ENCODE measurements at places on chromosomes 1 and 21.

DNA sequence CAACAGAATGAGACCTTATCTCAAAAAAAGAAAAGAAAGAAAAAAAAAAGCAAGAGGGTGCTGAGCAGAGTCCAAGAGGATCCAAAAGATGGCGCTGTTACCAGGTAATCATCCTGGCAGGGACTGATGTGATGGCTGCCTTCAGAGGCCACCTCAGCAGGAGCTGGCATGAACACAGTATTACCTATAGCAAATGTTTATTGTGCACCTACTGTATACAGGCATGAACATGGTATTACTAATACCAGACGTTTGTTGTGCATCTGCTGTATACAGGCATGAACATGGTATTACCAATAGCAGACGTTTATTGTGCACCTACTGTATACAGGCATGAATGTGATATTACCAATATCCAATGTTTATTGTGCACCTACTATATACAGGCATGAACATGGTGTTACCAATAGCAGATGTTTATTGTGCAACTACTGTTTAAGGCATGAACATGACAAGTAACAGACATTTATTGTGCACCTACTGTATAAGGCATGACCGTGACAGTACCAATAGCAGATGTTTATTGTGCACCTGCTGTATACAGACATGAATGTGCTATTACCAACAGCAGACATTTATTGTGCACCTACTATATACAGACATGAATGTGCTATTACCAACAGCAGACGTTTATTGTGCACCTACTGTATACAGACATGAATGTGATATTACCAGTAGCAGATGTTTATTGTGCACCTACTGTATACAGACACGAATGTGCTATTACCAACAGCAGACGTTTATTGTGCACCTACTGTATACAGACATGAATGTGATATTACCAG lies 115.1 kb upstream of the TMEM51 start:
- no peak for DNase-seq

DNA sequence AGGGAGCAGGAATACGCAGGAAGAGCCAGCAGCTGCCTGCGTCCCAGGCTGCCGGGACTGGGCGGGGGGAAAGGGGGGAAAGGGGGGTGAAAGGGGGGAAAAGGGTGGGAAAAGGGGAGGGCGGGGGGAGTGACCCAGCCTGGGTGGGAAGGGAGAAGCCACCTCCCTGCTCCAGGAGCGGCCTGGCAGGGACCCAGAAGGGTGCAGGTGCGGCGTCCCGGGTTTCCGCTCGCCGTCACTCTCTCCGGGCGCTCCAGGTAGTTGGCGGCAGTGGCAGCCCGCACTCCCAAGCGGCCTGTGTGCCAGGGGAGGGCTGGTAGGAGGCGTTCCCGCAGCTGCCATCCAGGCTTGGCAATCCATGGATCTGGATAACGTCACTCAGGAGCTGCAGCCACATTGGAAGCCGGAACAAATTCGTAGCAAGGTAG lies 141.0 kb upstream of the NGF start:
- DNase-seq: no peak

DNA sequence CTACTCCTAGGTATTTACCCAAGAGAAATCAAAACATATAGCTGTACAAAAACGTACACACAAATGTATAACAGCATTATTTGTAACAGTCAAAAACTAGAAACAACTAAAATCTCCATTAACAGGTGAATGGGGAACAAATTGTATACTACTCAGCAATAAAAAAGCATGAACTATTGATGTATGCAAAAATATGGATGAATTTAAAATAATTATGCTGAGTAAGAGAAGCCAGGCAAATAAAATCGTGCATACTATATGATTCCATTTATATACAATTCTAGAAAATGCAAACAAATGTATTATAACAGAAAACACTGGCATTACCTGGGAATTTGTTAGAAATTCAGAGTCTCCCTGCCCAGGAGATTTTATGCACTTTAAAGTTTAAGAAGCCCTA lies 150.1 kb downstream of the GDAP2 start:
- no peak for DNase-seq

GRCh38 chr1:114218361-114219171 lies 64.9 kb upstream of the SYT6 start:
- DNase-seq: no peak

- DNase-seq: no peak
Measured at GRCh38 chr1:162349635-162350330, 26.9 kb downstream of the SPATA46 start.

DNA sequence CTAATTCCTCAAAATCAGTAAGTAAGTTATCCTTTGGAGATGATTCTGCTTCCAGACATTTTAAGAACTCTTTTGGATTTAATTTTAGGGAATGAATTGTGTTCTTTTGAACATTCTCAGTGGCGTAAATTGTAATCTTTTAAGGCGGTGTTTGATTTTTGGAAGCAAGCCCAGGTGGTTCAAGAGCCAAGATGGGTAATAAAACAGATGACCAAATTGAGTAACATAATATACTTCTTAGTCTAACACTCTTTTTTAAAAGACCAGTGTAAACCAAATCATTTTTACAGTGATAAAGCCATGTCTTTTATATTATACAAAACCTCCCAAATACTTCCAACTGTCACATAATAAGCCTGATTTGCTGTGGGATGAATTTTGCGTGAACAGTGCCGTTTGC lies 133.8 kb downstream of the LRRC40 start:
- DNase-seq: no peak

- DNase-seq: no peak
Measured at GRCh38 chr1:7262611-7263010, 477.4 kb downstream of the CAMTA1 start.

DNA sequence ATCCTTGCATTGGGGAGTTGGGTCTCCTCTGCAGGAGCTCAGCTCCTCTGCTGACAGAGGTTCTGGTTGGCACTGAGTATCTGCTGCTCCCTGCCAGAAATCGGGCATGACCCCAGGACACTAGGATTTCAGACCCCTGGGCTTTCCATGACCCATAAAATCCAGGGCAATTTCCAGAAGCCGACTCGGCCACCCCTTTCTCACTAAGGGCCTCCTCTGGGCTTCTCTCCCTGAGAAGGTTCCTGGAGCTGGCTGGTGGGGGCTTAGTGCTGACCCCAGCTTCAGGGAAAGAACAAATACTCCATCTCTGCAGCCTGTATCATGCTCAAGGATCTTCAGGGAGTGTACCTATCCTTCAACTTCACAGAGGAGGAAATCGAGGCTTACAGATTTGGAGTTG lies 603.4 kb downstream of the PTPRU start:
- DNase-seq: no peak

Data from amygdala (tissue), 56 donors.